ENCODE measurements at places on chromosomes 3 and 15.

DNA sequence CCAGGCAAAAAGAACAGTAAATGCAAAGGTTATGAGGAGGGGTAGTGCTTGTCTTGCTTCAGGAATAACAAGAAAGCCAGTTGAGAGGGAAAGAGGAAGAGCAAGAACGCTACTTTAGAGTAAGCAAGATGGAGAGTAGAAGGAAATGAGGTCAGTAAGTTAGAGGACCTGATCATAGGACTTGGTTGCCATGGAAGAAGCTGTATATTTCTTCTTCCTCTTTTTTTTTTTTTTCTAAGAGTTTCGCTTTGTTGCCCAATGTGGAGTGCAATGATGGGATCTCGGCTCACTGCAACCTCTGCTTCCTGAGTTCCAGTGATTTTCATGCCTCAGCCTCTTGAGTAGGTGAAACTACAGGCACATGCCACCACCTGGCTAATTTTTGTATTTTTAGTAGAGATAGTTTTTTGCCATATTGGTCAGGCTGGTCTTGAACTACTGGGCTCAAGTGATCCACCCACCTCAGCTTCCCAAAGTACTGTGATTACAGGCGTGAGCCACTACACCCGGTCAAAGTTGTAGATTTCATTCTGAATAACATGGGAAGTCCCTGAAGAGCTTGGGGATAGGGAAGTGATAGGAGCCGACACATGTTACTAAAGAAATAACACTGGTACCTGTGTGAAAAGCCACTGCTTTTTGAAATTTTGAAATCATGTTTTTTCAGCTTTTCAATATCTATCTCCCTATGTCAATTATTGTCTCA lies 527.9 kb upstream of the NAALADL2 start:
- no peak for DNase-seq

- DNase-seq = no peak
Measured at GRCh38 chr3:21654241-21654640, 96.8 kb downstream of the ZNF385D start.

DNA sequence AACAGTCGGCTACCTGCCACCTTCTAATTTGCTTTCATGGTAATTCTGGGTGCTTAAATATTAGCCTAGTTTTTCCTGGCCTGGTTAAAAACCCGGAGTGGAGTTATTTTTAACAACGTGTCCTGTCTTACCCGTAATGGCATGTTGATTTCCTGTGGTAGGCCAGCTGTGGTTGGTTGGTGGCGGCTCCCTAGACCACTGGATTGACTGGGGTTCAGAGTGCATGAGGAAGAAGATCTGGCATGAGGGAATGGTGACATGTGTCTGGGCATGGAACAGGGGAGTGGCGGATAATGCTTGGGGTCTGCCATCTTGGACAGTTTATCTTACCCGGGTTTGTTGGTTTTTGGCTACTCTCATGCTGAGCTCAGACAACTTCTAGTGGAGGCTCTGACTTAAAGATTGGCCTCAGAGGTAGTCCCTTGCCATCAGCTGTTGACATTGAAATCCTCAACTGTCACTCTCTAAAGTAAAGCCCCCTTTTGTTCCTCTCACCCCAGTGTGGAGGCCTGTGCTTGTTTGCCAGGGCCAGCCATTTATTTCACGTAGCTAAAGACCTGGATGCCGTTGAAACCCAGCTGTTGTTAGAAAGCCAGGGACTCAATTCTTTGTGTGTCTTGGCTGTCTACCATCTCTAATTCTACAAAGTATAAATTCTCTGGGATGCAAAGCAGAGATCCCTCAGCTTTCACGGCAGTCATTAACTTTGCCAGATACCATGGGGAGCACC lies 81.6 kb downstream of the DNASE1L3 start:
- DNase-seq = no peak

GRCh38 chr3:51727500-51727899 lies 20.6 kb downstream of the GRM2 start:
- no peak for DNase-seq

- no peak for DNase-seq
Measured at GRCh38 chr3:27311400-27311799, 57.8 kb downstream of the NEK10 start.

GRCh38 chr3:73363093-73363492 lies 261.6 kb downstream of the PDZRN3 start:
- no peak for DNase-seq

GRCh38 chr15:66879531-66880368 lies 177.7 kb downstream of the SMAD6 start:
- no peak for DNase-seq

DNA sequence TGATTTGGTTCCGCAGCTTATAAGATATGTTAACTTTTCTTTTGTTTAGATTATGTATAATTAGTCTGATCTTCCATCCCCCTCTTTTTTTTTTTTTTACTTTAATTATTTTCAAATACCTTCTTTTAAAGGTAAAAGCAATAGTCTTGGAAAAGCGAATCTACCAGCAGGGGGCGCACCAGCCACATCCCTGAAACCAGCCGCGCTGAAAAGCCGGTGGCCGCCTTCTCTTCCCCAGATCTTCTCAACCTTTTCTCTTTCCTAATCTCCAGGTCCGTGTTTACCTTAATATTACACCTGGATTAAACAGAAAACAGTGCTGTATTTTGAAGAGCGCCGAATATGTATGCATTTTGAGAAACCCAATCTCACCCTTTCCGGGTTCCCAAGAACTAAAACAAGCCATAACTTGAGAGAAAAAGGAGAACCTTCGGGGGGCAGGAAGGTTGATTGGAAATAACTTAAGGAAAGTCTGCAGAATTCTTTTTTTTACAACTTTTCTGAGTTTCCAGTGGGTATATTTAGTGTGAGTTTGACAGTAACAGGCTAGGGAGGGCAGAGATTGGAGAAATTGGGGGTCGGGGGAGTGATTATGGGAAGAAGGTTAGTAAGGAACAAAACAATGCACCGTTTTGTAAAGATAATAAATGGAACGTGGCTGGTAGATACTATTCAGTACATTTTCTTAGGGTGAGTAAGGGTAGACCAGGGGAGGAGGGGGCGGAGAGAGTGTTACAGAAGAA lies 2.0 kb upstream of the SOX2 start:
- DNase-seq = peak; percentile 67

- DNase-seq = no peak
Measured at GRCh38 chr3:47108546-47108945, 55.4 kb downstream of the SETD2 start.

DNA sequence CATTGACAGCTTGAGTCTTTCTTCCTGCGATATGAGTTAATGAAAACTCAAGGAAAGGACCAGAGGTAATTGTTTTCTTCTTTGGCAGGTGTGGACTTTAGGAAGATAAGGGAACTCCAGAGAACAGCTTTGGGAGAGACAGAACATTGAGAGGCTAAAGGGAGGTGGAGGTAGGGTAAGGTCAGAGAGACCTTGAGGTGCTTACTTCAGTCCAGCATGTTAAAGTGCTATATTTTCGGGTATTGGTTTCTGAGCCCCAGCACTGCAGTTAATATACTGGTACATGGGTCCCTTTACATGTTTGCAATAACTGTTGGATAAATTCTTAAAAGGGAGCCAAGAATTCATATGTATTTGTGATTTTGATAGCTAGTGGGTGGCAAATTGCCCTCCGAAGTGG lies 322.1 kb downstream of the THSD4 start:
- DNase-seq = no peak
